ENCODE measurements at places on chromosomes 5 and 9.
A peak's percentile ranks its signal among the peaks of the same experiment; 100 is the strongest.

DNA sequence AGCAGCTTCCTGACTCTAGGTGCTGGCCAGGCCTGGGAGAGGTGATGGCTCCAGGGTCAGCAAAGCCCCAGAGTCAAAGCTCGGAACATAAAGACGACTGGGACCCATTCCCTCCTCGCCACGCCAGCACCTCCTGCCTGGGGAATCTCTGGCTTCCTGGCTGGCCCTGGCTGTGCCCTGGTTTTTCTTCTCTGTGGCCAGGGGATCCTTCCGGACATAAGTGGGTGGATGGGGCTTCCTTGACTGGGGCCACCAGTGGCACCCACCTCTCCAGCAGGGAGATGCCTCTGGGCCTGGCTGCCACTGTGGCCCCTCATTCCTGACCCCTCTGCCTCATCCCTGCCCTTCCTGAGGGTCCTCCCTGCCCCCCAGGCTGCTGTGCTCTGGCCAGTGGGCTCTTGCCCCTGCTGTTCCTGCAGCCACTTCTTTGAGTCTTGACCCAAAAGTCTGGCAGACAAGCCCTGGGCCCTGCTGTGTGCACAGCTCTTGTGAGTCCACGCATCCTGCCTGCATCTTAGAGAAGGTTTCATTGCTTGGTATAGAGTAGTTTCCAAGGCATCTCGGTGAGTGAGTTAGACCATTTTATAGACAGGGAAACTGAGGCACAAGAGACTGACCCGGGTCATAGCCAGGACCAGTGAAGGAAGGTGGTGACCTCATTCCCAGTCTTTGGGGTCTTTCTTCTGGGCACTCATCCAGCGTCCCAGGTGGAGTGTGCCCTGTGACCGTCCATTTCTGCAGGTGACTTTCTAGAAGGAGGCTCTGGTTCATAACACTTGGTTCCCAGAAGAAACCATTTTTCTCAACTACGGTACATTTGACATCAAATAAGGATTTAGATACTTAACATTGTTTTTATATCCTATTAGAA lies 17.3 kb upstream of the LPCAT1 start:
- DNase-seq = no peak

GRCh38 chr5:141420855-141421488 lies at the start of gene PCDHGA11:
Gene PCDHGA11 (plus strand): TSS chr5:141421051. CDS start chr5:141421228, 177 bp downstream.
- peak; percentile 48 for DNase-seq

- no peak for DNase-seq
Measured at GRCh38 chr9:116555556-116556155, 131.4 kb upstream of the TRIM32 start.

- DNase-seq = no peak
Measured at GRCh38 chr9:127778280-127779135, at the start of gene SH2D3C. Gene SH2D3C (minus strand): TSS chr9:127778666. CDS start chr9:127778627, 39 bp downstream.

DNA sequence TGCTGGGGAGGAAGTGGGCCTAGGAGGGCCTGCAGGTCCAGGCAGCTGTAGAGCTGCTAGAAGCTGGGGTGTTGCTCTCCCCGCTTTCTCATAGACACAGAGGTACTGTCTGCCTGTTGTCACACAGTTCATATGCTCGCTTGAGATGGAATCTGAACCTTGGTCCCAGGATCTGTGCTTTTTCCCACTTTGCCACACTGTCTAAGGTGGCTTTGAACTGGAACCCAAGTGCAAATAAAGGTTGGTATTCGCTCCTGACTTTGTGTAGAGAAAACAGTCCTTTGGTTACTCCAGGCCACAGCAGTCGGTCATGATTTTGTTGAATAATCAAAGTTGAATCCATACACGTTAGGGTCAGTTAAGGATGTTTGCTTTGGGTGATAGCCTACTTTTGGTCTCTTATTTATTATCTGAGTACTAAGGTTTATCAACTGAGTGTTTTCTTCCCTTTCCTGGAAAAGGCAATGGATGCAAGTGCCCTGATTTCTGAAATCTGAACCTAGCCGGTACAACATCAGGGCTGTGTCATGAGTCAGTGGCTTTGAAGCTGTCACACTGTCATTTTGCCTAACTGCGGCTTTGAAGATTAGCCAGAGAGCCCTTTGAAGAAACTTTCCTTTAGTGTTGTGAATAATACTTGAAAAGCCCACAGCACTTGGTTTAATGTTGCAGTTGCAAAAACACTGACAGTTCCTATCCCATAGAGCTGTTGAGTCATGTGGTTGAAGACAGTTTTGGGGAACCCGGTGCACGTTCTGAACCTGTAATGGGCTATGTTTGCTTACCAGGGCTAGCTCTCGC lies 41.3 kb downstream of the HABP4 start:
- no peak for DNase-seq

DNA sequence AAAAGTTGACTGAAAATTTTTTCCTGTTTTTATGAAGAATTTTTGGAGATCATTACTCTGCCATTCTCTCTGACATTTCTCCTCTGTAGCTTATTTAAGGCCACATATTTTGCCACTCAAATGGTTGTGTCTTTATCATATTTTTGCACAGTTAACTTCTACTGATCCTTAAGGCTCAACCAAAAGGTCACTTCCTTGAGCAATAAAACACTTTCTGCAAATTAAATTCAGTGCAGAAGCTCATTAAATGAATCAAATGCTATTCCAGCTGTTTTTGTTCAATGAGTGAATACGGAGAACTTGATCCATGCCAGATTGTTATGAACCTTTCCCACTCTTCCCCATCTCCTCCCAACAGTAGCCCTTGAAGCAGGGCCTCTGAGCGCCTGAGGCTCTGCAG lies 93.8 kb upstream of the EPB41L4A start:
- no peak for DNase-seq

- no peak for DNase-seq
Measured at GRCh38 chr5:136811086-136811485, 445.7 kb upstream of the TRPC7 start.

DNA sequence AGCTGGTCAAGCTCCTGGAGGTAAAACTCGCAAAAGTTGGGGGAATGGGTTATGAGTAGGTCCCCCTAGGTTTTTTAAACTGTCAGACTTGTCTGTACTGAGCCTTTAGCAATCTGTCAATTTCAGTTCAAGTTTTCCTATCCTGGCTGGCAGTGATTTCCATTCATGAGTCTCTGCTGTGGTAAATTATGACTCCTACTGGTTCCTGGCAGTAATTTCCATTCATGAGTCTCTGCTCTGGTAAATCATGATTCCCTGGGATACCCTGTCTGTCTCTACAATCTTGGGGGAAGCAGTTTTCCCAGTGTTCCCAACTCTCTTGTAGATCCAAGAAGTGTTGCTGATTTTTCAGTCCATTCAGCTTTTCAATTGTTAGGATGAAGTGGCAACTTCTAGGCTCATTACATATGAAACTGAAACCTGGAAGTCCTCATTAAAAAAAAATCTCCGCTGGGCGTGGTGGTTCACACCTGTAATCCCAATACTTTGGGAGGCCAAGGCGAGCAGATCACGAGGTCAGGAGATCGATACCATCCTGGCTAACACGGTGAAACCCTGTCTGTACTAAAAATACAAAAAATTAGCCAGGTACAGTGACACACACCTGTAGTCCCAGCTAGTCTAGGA lies 91.3 kb upstream of the GPBP1 start:
- DNase-seq = no peak

DNA sequence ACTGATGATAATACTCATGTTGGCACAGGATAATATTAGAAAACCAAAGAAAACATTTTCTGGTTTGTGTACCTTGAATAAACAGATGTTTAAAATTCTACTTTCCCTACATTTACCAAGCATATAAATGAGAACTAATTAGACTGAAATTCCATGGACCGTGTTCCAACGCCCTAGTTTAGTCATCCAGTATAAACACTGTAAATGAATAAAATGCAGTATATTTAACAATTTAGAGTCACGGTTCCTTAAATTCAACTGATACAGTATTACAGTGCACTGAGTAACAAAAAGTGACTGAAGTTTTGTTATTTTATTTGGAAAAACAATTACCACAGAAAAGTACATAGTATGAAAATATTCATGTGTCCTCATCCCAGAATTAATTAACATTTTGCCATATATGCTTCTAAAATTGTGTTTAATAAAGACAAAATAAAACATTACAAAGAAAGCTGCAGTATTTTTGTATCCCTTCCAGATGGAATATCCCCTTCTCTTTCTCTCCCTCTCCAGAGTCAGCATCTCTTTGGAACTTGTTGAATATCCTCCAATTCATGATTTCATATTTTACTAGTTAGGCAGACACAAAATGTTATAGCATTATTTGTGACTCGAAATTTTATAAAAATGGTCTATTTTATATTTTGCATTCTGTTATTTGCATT lies 112.5 kb downstream of the HMHB1 start:
- no peak for DNase-seq

- no peak for DNase-seq
Measured at GRCh38 chr9:114221706-114222465, 66.5 kb downstream of the COL27A1 start.

GRCh38 chr9:112118009-112118408 lies 57.1 kb downstream of the SUSD1 start:
- no peak for DNase-seq

GRCh38 chr9:6579613-6580012 lies 65.9 kb downstream of the GLDC start:
- no peak for DNase-seq

DNA sequence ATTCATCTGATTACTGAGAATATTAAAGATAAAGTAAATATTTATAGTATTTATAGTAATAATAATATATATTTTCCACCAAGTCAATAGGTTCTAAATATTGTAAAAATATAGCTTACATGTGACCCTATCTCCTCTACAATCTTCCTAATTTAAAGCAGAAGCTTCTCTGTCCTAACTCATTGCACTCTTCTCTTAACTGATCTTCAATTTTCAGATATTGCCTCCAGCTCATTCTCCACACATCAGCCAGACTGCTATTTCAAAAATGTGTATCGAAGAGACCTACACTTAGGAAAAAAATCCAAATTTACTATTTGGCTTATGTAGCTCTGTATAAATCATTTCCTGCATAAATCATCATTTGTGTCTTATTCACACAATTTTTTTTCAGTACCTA lies 47.8 kb downstream of the CDH18 start:
- DNase-seq = no peak

DNA sequence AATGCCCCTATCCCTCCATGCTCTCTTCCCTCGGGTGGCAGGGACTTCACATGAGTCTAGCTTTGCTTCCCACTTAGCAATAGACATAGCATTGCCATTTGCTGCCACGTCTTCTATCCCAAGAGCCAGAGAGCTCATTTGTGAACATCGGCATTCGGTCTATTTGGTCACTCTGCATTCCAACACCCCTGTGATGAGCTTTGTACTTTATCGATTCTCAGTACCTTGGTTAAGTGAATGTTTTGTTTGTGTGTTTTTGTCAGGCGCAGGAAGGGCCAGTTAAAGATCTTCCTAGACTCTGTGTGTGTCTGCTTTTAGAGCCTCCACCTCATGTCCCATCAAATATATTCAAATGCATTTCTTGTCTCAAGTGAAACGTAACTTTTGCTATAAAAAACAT lies 141.7 kb downstream of the TARS1 start:
- DNase-seq = no peak

GRCh38 chr5:68932830-68933434 lies 160.9 kb upstream of the SLC30A5 start:
- no peak for DNase-seq

DNA sequence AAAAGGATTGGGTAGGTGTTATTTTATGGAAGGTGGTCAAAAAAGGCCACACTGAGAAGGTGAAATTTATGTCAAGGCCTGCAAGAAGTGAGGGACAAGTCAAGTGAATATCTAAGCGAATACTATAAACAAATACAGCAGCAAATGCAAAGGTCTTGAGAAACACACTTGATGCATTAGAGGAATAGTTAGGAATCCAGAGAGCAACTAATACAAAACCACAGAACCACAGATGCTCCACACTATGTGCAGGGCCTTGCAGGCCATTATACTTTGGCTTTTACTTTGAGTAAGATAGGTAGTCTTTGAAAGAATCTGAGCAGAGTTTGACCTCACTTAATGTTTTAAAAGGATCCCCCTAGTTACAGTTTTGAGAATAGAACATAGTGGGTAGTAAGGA lies 4.6 kb downstream of the ZNF622 start:
- no peak for DNase-seq

DNA sequence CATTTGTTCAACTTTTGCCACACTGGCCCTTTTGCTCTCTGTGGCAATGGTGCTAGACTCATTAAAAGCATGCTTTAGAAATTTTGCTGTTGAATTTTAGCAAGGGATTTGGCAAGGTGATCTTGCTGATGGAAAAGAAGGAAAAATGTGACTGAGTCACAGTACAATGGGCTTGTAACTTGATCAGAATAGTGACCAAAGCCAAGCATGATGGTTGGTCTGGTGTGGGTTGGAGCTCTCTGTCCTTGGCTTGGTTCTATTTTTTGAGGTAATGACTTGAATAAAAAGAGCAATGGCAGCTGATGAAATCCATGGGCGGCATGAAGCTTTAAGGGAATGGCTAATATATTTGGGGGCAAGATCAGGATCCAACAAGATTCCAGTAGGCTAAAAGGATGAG lies 114.4 kb upstream of the ZNF366 start:
- no peak for DNase-seq

DNA sequence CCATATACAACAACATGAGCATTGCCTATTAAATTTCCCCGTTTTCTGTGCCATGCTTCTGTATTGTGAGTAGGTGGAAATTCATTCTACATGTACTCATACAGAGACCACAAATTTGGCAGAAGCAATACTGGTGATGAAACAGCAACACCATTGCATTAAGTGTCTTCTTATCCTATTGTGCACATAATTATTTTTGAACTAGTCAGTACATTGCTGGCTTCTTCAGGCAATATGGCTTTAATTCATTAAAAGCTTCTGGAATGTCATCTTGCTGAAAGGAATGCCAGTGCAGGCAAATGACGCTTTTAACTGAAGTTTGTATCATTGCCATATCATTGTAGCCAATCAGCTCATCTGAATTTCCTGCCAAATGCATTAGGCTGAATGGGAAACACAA lies 82.6 kb downstream of the KIAA1958 start:
- no peak for DNase-seq

GRCh38 chr5:72523960-72524582 lies 16.9 kb upstream of the ZNF366 start:
- peak; percentile 26 for DNase-seq

- DNase-seq = peak; percentile 35
Measured at GRCh38 chr5:15008476-15008875, 136.9 kb upstream of the ANKH start.

DNA sequence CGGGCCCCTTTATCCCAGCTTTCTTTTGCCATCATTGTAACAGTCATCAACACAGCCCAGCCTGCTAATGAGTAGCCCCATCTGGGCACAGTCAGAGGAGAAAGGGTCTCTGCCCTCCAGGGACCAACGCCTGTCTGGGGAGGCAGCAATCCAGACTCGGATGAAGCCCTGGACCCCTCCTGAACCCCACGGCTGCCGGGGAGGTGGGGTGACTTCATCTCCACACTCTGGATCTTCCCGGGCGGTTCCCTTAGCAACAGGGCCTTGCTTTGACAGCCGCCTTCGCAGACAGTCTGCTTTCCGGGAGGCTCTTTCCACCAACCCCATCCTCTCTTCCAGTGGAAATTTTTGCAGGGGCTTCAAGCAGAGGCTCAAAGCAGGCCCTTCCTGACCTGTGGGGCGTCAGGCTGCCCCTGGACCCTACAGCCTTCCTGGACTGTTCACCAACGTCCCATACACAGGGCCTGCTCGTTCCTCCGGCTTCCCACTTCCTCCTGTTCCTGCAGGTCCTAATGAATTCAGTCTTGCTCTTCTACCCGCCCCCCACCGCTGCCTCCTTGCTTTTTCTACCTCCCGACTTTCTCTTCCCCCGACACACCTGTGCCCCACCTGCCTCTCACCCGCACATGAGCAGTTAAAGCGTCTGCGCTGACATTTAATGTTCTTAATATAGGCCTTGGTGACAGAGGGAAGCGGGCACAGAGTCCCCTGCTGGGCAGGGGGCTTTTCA lies 161.7 kb upstream of the MVB12B start:
- no peak for DNase-seq

- no peak for DNase-seq
Measured at GRCh38 chr5:74889523-74890105, 23.4 kb upstream of the FAM169A start.
